Fibroblast of gingiva (primary cell): ENCODE measurements at places on chromosomes 3 and 15.

GRCh38 chr3:60395173-60395762 lies 856.0 kb downstream of the FHIT start:
- no peak for DNase-seq

GRCh38 chr3:71258116-71258515 lies 325.4 kb downstream of the FOXP1 start:
- peak; percentile 56 for DNase-seq

- DNase-seq = peak; percentile 81
Observed at GRCh38 chr3:149706905-149707304, 45.4 kb downstream of the COMMD2 start.

GRCh38 chr15:51499379-51499976 lies 123.1 kb downstream of the DMXL2 start:
- DNase-seq = peak; percentile 40

DNA sequence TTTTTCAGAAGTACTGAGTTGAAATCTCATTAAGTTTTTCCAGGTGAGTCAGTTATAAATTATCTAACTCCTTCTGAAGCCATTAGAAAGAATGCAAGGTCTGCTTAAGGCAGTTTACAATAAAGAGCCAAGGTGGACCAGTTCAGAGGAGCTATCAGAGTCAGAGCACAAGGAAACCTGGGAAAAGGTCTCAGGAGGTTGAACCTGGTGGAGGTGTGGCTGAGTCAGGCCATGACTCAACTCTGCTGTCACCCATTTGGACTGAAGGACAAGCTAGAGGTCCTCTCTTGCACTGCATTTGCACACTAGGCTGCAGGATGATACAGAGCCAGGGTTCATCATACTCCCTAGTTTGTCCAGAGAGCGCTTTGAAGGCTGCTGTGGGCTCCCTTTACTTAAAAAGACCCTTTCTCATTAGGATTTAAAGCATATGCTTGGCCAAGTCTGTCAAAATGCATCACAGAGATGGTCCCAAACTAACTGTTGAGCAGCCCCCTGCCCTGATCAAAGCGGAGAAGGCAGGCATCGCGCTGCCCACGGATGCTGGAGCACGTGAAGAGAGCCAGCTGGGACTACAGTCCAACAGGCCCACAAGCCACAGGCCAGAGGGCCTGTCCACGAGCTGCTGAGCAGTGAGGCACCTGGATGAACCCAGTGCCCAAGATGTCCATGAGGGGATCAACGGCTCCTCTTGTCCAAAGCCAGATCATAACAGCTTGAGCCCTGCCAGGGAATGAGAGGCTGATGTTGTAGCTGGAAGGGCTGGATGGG lies 26.0 kb upstream of the MRPS22 start:
- DNase-seq = no peak

GRCh38 chr3:195075941-195076875 lies 194.8 kb downstream of the XXYLT1 start:
- no peak for DNase-seq

GRCh38 chr3:60935709-60936108 lies 315.5 kb downstream of the FHIT start:
- DNase-seq = no peak

DNA sequence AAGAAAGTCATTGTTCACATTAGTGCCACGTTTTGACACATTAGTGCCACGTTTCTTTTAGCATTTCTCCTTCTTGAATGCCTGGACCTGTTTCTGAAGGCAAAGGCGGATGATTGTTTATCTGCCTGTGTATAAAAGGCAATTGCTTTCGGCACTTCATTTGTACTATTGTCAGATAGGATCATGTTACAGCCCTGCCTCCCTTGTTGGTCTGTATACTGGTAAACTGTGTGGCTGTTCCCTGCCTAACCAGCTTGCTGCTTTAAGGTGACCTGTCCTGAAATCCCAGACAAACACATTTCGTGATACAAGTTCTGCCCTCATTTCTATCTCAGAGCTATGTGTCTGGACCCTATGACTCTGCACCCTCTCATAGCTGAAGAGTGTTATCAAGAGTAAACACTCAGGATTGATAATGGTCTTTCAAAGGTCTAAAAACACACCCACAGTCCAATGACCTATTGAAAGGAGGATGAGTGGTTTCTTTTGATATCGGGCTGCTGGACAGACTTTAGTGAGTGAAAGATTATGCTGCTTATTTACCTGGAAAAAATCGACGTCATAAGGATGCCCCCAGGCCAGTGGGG lies 276.3 kb upstream of the MCTP2 start:
- no peak for DNase-seq

DNA sequence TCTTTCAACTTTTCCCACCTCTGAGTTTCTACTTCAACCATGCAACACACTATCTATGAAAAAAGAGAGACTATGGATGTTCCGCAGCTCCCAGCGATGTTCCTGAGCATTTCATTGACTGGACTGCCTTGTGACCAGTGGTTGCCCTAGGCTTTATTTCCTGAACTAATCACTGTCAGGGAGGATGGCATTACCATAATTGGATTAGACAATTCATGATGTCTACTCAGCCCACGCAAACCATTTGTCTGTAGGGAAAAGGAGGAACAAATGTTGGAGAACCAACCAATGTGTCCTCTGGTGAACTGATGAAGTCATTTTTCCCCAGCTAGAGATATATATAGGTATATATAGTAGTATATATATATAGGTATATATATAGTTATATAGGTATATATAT lies 229.3 kb upstream of the MCTP2 start:
- DNase-seq = no peak

DNA sequence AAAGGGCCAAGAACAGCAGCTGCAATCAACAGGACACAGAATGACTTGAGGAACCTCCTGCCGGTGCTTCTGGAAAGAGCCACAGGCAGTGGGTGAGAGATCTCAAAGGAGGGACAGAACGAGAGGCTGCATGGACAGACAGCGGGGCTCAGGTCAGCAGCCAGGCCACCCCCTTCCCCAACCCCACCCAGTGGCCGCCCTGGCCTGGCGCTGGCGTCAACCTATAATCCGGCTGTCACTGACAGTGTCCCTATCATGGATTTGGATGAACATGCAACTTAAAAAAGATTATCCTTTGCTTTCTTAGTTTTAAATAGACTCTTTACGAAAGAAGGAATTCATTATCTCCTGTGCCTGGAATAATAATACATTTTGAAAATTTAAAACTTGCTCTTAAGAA lies 54.1 kb downstream of the TRPM1 start:
- DNase-seq = no peak

DNA sequence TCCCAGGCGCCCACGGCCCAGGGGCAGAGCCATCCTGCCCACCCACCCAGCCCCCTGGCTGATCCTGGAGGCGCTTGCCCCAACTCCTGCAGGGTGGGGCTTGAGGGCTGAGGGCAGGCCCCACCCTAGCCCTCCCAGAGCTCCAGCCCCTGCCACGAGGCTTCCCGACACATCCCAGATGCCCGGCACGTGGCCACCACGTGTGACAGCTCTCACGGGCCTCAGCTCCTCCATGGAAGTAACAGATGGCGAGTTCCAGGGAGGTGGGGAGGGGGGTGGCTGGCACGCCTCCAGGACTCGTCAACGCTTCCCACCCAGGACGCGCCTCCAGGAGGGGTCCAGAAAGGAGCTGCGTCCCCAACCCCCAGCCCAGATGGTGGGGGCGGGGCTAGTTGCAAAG lies 29.1 kb downstream of the PLXND1 start:
- peak; percentile 42 for DNase-seq

DNA sequence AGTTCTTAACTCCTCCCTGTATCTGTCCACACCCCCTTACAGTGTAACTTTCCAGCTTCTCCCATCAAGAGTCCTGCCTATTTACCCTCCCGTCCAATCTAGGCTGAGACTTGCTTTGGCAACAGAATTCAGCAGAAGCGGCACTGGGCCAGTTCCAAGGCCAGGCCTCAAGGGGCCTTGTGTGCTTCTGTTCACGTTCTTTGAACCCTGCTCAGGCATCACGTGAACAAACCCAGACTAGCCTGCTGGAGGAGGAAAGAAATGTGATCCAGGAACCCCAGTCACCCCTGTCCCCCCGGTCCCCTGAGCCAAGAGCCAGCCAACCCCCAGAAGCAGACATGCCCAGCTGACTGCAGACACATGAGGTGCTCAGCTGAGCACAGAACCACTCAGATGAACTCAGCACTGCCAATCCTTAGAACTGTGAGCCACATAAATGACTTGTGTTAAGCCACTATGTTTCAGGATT lies 76.1 kb upstream of the DCLK3 start:
- DNase-seq = peak; percentile 67

GRCh38 chr3:120114981-120115380 lies 20.7 kb upstream of the GSK3B start:
- DNase-seq = peak; percentile 8

- DNase-seq = no peak
Observed at GRCh38 chr15:26660241-26660640, 112.6 kb downstream of the GABRB3 start.

DNA sequence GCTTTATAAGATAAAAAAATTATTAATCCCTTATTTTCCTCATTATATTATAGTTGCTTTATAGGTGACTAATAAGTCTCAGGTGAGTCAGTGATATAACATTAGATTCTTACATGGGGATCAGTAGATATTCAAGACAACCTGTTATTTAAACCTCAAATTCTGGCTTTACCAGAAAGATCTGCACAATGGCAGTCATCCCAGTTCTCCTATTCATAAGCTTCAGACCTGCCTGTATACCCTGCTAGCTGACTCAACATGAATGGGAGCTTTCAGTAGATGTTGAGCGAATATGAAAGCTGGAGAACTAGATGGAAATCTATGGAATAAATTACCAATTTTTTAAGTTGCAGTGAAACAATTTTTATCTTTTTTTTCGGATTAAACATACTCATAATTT lies 20.5 kb upstream of the CCDC54 start:
- no peak for DNase-seq

DNA sequence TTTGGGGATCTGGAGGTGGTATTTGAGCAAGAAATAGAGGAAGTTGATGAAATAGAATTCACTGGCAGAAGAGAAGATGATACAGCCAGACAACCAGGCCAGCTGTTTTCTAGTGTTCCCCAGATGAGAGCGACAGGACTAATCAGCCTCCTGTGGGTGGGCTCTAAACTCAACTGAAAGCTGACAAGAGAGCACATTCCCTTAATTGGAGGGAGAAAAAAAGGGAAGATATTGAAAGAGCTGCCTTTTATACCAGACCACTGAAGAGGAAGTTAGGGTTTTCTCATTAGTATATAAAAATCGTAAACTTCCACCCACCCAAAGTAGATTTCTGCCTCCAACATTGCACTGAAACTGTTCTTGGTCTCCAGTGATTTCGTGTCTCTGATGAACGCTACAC lies 6.5 kb upstream of the TM4SF19 start:
- DNase-seq = no peak

DNA sequence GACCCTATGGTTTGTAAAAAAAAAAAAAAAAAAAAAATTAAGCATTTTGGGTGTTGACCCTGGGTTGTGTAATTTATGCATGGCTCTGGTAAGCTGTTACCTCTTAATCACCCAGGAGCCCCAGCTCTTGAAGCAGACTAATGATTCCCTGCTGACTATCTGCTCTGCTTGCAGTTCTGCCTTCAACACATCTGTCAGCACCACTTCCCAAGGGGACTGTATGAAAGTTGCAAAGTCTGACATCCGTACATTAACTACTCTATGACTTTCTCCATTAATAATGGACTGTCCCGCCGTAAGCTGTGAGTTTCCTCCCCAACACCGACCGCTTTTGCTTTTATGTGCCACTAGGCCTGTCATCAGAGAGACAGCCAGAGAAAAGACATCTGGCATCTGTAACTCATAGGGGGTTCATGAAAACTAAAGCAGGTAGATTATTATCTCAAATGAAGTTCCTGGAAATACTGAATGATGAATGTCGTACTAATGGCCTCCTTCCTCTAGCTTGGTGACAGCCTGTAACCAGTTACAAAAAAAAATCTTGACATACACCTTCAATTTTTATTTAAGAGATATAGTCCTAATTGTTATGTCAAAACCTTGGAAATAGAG lies 271.5 kb downstream of the IL5RA start:
- DNase-seq = no peak

DNA sequence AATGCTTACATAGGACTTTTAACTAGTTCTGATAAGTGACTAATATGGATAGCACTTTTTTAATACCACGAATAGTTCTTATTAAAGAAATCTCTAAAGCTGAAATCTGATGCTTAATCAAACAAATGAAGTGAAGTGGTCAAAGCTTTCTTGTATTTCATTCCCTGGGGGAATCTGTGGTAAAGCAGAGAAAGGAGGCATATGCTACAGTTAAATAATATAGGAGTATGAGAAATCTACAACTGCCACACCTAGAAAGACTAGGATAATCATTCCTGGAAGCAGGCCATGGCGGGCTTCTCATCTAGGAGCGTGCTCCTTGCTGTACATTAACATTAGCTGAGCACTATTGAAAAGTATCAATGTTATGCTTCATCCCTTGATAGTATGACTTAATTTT lies 835.7 kb downstream of the OTOL1 start:
- DNase-seq = peak; percentile 4

DNA sequence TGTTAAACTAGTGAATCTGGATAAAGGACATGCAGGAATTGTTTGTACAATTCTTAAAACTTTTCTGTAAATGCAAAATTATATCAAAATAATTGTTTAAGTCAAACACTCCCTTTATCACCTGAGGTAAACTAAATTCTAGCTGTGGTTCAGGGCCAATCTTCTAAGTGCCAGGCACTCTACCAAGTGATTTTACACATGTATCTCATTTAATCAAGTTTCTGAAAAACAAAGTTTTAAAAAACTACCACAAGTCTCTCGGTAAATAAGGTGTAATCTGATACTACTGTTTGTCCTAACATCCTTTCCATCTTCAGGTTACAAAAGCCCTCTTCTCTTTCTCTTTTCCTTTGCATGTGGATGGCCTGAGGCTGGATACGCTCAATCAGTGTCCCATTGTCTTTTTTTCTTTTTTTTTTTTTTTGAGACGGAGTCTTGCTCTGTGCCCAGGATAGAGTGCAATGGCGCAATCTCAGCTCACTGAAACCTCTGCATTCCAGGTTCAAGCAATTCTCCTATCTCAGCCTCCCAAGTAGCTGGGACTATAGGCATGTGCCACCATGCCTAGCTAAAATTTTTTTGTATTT lies 19.3 kb downstream of the IFT80 start:
- no peak for DNase-seq

DNA sequence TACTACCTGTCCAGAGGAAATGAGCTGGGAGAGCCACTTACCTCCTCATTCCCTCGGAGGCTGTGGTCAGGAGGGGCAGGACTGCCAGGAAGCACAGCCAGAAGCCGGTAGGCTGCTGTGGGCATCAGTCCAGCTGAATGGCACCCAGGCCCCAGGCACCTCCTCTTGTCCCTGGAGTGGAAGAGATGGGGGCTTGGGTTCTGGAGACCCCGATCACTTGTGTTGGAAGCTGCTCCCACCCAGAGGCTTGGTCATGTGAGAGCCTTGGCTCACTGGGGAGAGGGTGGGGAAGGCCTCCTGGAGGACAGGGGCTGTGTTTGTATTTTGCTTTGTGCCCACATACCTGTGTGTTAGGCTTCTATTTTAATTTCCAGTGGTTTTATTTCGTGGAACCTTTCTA lies 261.9 kb downstream of the GABRG3 start:
- DNase-seq = no peak

DNA sequence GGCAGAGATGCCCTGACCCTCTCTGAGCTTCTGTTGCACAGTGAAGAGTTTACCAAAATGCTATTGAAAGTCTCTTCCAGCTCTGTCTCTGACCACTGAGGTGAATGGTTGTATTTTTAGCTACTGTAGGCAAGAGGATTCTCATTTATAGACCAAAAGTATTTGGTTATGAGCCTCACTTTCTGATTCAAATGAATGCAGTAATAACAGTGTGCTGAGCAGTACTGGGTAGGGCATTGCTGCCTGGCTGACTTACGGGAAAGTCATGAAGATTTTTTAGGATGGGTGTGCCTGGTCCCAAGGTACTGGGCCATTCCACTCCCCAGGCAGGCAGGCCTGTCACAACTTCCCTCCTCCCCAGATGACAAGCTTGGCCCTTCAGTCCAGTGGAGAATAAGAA lies 15.5 kb downstream of the PLA1A start:
- no peak for DNase-seq
